ENCODE measurements at places on chromosomes 12 and 14.

DNA sequence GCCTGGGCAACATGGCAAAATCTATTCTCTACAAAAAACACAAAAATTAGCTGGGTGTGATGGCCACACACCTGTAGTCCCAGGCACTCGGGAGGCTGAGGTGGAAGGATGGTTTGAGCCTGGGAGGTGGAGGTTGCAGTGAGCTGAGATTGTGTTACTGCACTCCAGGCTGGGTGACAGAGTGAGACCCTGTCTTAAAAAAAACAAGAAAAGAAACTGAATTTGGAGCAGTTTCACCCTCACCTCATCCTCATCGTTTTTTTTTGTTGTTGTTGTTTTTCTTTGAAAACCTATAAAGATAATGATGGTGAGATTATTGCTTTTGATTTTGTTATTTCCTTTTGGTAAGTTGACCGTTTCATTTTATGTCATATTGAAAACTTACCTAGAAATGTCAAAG lies 60.7 kb downstream of the SLC38A6 start:
- DNase-seq, result no peak

- no peak for DNase-seq
Measured at GRCh38 chr12:82120901-82121300, 237.3 kb downstream of the CCDC59 start.

DNA sequence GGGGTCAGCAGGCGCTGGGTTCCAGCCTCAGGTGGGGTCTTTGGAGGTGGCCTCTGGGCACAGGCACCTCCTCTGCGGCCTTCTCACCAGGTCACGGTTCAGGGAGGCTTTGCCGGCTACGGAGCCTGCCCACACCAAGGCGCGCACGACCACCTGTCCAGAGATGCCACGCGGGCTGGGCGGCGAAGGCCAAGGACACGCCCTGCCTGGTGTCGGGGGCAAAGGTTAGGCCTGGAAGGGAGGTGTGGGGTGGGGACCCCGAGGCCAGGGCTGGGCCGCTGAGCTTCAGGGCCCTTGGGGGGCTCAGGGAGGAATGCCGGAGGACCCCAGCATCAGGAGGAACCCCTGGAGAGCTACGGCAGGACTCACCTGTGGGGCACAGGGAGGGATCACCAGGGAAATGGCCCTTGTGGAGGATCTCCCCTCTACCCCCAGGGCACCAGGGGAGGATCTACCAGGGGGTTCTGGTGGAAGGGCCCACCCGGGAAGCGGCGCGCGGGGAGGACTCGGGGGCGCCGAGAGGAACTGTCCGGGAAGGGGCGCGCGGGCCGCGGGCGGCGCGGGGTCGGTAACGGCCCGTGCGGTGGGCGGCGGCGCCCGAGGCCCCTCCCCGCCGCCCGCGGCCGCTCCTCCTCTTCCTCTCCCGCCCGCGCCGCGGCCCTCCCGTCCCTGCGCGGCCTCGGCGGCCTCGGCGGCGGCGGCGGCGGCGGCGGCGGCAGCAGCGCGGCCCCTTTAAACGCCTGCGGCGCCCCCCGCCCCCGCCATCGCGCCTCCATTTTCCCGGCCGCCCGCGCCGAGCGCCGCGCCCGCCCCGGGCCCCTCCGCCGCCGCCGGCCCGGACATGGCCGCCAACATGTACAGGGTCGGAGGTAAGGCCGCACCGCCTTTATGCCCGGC lies at the start of gene MTA1:
Gene MTA1, plus strand, starts transcription at position 633 of the 897 bp plus-strand sequence. Its CDS starts 209 bp downstream, at position 842.
- DNase-seq, result peak; percentile 37

GRCh38 chr14:23537351-23538049 lies 14.1 kb downstream of the ZFHX2 start:
- DNase-seq, result no peak

DNA sequence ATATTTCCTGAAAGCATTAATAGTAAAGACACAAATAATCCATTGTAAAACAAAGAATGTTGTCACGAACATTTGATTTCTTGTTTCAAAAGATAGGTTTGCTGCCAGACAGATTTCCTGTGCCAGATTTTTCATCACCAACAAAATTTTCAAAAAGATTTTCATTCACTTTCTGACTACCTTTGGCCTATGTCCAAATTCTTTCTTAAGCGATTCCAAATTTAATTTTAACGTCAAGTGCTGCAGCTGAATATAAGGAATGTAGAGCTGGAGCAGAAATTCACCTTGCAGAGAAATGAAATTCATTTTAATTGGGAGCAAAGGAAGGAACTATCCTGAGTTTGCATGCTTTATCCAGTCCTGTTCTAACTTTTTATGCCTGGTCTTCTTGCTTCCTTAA lies 277.4 kb downstream of the CCER1 start:
- DNase-seq, result no peak
